ENCODE measurements at places on chromosomes 3 and 15.

DNA sequence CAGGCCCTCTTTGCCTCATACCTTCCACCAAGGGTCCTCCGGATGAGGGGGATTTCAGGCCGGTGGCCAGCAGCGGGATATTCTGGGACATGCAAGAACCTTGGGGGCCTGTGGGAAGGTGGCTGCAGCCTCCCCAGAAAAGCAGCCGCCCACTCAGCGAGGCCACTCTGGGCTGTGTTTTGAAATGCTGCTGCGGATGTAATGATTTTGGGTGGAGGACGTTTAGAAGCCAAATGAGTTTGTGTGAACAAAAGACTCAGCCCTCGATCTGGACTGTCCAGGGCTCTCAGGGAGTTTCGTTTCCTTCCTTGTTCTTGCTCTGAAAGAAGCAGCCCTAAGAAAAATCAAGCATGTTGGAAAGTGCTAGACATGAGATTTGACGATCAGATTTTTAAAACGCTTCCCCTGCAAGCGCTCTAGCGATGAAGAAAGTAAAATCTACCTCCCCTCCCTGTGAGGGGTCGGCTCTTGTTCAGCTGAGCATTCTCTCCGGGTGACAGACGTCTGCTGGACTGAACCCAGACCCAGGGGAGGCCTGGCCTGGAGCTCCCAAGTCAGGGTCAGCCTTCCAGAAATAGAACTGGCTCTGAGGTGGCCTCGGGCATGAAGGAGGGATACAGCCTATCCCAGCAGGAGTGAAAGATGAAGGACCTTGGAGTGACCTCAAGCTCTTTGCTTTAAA, 12.9 kb downstream of the HEG1 start:
- no peak for DNase-seq

GRCh38 chr3:130893376-130894129, at the start of gene ATP2C1:
Gene ATP2C1 (plus strand): TSS chr3:130894084. CDS start chr3:130894770, 686 bp downstream.
- DNase-seq: peak; percentile 81

DNA sequence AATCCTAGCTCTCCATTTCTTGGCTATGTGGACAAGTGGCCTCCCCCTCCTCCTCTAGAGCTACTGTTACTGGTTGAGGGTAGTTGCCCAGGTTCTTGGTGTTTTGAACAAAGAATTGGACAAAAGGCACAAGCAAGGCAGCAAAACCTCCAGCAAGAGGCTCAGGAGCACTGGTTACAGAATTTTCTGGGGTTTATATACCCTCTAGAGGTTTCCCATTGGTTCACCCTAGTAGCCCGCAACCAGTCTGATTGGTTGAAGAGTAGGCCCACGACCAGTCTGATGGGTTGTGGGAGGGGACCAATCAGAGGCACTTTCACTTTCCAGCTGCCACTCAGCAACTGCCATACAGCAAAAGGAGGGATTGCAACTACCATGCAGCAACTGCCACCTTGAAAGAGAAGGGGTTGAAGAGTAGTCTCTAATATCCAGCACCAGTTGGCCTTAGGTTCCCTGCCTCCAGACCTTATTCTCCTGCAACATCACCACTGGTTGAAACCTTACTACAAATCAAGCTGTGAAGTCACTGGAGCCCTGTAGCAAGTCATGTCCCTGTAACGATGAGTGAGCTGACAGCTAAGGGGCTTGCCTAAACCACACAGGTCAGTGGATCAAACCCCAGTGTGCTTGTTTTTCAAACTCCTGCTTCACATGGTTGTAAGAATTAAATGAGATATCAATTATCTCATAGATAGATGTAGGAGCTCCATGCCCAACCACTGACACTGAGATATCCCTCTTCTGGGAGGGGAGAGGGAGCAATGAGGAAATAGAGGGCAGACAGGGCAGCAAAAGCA, 2.9 kb upstream of the C15orf39 start:
- peak; percentile 95 for DNase-seq

DNA sequence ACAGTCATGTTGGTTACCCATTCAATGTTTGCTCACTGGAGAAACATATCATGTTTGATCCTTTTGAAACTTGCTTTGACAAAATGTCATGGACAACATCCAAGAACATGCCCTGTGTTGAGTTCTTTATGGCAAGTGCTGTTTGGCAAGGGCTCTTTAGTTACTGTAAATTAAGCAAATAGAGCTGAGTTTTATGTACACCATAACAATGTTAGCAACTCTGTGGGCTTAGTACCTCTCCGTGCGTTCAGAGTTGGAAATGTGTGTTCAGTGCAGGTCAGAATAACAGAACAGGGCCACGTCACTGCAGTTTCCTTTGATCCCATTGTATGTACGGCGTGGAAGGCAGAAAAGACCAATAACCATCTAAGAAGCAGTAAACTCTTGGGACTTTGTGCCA, 132.5 kb downstream of the MYRIP start:
- peak; percentile 12 for DNase-seq

- no peak for DNase-seq
These were observed 54.6 kb upstream of the EIF1B start for GRCh38 chr3:40254891-40255290.

- DNase-seq: no peak
These were observed 17.1 kb upstream of the CSRNP1 start for GRCh38 chr3:39170461-39170860.

DNA sequence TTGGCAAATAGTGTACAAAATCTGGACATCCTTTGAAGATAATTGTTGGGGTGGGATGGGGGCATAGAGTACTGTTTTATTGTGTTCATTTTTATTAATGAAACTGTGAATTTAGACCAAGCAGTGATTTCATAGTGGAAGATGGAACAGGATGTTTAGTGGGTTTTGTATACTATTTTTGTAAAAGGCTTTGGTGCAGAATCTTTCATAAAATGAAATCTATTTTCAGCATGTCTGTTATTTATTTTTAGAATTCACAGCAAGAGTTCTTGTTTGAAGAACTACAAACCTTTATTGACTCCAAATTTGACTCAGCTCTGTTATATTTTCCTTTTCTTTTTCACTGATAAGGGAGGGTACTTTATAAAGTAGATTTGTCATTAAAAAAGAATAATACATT, 145.4 kb downstream of the AKAP13 start:
- no peak for DNase-seq

- no peak for DNase-seq
These were observed 74.7 kb downstream of the ZBBX start for GRCh38 chr3:167305340-167305890.

GRCh38 chr3:90092994-90093393, 985.6 kb downstream of the EPHA3 start:
- peak; percentile 35 for DNase-seq
